ENCODE measurements at places on chromosomes 12 and 14. TPM values are rescaled to one million over a fixed set of nuclear protein-coding genes. Genes with fewer than 3 reads are reported as not detected.

SLCO1C1 gene
- not detected for total RNA-seq

SMCO2 gene
- total RNA-seq: not detected

ENO2 gene
- 38.3 TPM for total RNA-seq

SNRNP35 gene
- 23.0 TPM for total RNA-seq

SOAT2 gene
- 0.23 TPM for total RNA-seq

EIF2S3B gene
- 0.60 TPM for total RNA-seq

TAS2R8 gene
- total RNA-seq: not detected

TNFAIP2 gene
- total RNA-seq: 349 TPM

TSPAN19 gene
- 0.18 TPM for total RNA-seq

TBX5 gene
- total RNA-seq: not detected

NPFF gene
- not detected for total RNA-seq

RNF10 gene
- total RNA-seq: 101 TPM

EPYC gene
- not detected for total RNA-seq

RD3L gene
- not detected for total RNA-seq

ADGRD1 gene
- total RNA-seq: 0.62 TPM

IL31 gene
- not detected for total RNA-seq

VTI1B gene
- total RNA-seq: 88.1 TPM

RBP5 gene
- total RNA-seq: not detected

KITLG gene
- total RNA-seq: 11.9 TPM

OASL gene
- 7.3 TPM for total RNA-seq

PRICKLE1 gene
- 0.73 TPM for total RNA-seq

C12orf56 gene
- not detected for total RNA-seq

FSCB gene
- total RNA-seq: not detected

EML1 gene
- total RNA-seq: 43.3 TPM
